ENCODE measurements at places on chromosomes 3 and 15. TPM values are rescaled to one million over a fixed set of nuclear protein-coding genes. Genes with fewer than 3 reads are reported as not detected.

DNA sequence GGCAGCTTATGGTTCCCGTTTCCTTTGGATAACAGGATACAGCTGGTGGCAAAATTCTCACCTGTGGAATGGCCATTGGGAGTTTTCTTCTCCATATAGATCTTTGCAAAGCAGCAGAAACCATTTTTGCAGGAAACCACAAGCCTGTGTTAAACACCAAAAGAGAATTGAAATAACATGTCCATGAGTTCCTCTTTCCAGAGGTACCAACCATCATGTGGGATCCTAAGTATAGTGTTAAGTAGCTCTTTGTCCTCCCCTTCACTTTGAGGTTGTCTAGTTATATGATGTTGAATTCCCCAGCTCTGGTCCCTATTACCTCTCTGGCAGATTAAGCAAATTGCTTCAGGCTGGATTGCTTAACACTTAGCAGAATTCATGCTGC lies 94.9 kb downstream of the AKAP13 start:
- H3K4me3 ChIP-seq: no peak overlapping the region
- no peak for DNase-seq
- no peak overlapping the region for H3K27ac ChIP-seq
- H3K36me3 ChIP-seq: peaks cover 2% of the 10 kb centered on the region

Gene NRG4
- total RNA-seq: not detected

DNA sequence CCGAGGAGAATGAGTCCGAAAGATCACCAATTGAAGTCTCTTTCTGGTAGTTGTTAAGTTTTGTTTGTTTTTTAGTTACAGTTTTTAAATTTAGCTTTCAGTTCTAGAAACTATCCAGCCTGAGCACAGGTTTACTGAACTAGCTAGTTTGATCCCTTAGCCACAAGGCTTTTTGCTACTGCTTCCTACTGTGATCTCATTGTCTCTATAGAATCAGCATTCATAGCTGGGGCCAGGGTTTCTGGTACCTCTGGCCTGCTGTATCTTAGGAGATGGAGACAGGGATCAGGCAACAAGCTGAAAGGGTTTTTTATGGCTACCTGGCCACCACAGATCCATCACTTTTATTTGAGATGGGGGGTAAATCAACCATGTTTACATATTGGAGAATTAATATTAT lies 37.0 kb downstream of the GOLM2 start:
- no peak overlapping the region for H3K4me3 ChIP-seq
- DNase-seq: no peak
- H3K27me3 ChIP-seq: no peaks in the 10 kb centered on the region
- no peak overlapping the region for H3K27ac ChIP-seq
- H3K4me1 ChIP-seq: no peaks in the 10 kb centered on the region

DNA sequence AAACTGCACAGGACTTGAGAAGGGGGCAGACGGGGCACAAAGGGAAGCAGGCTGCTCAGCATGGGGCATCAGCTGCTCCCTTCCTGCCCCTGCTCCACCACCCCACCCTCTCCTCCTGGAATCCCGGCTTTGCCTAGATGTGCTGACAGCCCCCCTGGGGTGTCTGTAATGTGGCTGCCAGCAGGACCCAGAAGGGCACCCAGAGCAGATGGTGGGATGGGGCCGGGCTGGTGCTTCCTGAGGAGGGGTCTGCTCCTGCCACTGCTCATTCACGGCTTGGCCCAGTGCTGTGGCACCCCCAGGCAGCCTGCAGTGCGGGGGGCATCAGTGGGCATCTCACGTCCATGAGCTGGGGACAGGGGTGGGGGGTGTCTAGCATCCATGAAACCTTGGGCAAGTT lies 10.2 kb downstream of the H1-8 start:
- H3K27ac ChIP-seq: no peak overlapping the region
- H3K4me3 ChIP-seq: no peak overlapping the region
- peaks cover 16% of the 10 kb centered on the region for H3K27me3 ChIP-seq
- no peaks in the 10 kb centered on the region for H3K36me3 ChIP-seq
- no peaks in the 10 kb centered on the region for H3K4me1 ChIP-seq

Gene TGM4
- total RNA-seq: not detected

Gene IL5RA
- 0.12 TPM for total RNA-seq

Gene FOXB1
- total RNA-seq: 1.2 TPM
